Mesenchymal stem cell (in vitro differentiated cells and primary cell): ENCODE measurements at places on chromosomes 2 and 18.

- H3K27ac ChIP-seq = no peak overlapping the region
- H3K4me3 ChIP-seq = no peak overlapping the region
- no peak for DNase-seq
- H3K27me3 ChIP-seq = no peaks in the 10 kb centered on the region
- no peaks in the 10 kb centered on the region for H3K4me1 ChIP-seq
These were observed 71.1 kb downstream of the RFTN2 start for GRCh38 chr2:197604117-197604860.

GRCh38 chr2:152222975-152223637, 47.5 kb upstream of the STAM2 start:
- peak; percentile 80 for DNase-seq
- no peak overlapping the region for H3K4me3 ChIP-seq
- H3K4me1 ChIP-seq = no peaks in the 10 kb centered on the region
- no peak overlapping the region for H3K27ac ChIP-seq
- H3K27me3 ChIP-seq = no peaks in the 10 kb centered on the region

DNA sequence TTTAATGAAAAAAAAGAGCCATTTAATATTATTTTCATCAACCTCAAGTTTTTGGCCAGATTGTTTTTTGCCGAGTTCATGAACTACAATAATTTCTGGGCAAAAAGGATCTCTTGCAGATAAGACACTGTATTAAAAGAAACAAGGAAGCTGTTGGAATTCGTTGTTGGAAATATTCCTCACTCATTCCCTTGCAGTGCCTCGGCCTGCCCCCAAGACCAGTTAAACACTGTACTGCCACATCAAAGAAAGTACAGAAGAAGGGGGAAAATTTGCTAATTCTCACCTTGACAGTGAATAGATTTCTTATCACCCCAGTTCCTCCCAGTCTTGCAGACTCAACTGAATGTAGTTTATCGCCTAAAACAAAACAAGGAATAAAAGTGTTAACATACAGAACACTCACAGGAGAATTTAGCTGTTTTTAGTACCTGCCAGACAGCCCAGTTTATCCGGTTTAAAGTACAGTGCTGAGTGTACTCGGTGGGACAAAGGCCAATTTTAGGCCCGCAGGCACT, 1.2 kb downstream of the IDH1 start:
- no peaks in the 10 kb centered on the region for H3K27me3 ChIP-seq
- H3K36me3 ChIP-seq = peaks cover under 1% of the 10 kb centered on the region
- H3K27ac ChIP-seq = peak overlapping the region; percentile 1

DNA sequence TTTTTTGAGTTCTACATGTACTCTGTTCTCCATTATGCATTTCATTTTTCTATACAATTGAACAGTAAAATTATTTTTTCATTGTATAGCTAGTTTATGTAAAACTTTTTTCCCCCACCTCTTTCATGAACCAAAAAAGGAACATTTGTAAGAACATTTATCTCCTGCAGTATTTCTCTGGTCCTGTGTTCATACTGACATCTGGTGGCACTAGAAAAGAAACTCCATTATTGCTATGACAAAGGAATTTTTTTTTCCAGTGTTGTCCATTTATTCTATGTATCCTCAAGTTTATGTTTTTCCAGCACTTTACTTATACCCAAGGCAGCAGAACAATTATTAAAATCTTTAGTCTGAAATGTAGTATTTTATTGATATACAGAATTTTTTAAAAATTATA, 27.4 kb upstream of the CHAC2 start:
- no peaks in the 10 kb centered on the region for H3K27me3 ChIP-seq
- no peak overlapping the region for H3K27ac ChIP-seq

DNA sequence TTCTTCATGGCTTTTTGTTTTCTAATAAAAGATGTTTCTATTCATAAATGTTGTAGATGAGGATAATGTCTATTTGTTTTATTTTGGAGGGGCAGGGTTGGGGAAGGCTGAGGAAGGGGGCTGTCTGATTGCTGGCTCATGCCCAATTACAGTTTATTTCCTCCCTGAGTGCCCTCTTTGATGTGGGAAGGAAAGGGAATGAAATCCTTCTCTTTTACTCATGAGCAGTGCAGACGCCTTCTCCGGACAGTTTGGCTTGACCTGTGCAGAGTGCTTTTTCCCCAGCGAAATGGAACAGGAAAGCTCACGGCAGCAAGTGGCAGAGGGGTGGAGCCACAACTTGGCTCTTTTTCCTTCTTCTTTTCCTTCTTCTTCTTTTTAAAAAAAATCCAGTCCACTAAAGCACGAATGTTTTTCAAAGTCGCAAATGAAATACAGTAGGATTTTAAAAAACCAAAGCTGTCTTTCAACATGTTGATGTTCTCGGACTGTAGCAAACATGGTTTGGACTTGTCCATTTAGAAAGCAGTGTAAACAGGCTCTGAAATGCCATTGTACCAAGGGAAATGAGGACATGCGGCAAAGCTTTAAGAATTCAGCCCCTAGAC, 34.5 kb downstream of the RAB31 start:
- no peaks in the 10 kb centered on the region for H3K36me3 ChIP-seq
- peak overlapping the region; percentile 52 for H3K27ac ChIP-seq
- no peaks in the 10 kb centered on the region for H3K27me3 ChIP-seq
- no peak overlapping the region for H3K4me3 ChIP-seq
- peak; percentile 87 for DNase-seq

DNA sequence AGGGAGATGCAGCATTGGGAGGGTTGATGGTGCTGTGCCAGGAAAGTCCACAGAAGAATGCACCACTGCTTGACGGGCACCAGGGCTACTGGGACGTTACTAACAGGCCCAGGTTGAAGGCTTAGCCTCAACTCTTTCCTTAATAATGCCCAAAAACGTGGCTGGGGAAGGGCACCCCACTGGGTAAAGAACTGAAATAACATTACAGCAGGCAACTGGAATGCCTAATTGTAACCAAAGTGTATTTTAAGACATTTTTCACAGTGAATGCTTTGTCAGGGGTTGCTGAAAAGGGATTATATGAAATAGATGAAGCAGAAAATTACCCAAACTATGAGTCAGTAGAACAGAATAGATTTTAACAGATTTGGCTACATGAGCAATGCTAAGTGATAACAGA, 191.3 kb downstream of the CMPK2 start:
- no peaks in the 10 kb centered on the region for H3K36me3 ChIP-seq
- no peak for DNase-seq
- no peaks in the 10 kb centered on the region for H3K27me3 ChIP-seq
- no peak overlapping the region for H3K4me3 ChIP-seq
- peak overlapping the region; percentile 14 for H3K27ac ChIP-seq

- peak; percentile 47 for DNase-seq
- no peaks in the 10 kb centered on the region for H3K36me3 ChIP-seq
- no peak overlapping the region for H3K27ac ChIP-seq
- H3K27me3 ChIP-seq = no peaks in the 10 kb centered on the region
- peak overlapping the region; percentile 50 for H3K4me3 ChIP-seq
These were observed 121.5 kb upstream of the PDE1A start for GRCh38 chr2:182548031-182548950.

DNA sequence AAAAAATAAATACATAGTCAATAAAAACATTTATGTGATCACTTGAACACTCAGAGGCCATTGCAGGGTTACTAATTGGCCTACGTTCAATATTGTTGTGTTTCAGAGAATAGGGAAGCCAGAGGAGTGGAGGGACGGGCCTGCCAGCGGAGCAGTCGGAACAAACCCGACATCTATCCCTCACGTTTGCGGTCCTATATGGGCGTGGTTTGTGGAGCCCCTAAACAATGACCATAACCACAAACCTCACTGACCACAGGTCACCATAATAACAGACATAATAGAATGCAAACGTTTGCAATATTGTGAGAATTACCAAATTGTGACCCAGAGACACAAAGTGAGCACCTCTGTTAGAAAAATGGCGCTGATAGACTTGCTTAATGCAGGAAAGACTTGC, 19.5 kb upstream of the ZNF516 start:
- DNase-seq = no peak
- H3K4me1 ChIP-seq = peaks cover 5% of the 10 kb centered on the region
- H3K4me3 ChIP-seq = no peak overlapping the region
- no peaks in the 10 kb centered on the region for H3K36me3 ChIP-seq
- no peak overlapping the region for H3K27ac ChIP-seq
- no peaks in the 10 kb centered on the region for H3K27me3 ChIP-seq

- DNase-seq = no peak
- no peak overlapping the region for H3K4me3 ChIP-seq
- H3K27ac ChIP-seq = no peak overlapping the region
These were observed 22.0 kb downstream of the IRS1 start for GRCh38 chr2:226777611-226778010.

GRCh38 chr2:222656526-222657446, 894 bp upstream of the FARSB start:
- H3K27me3 ChIP-seq = no peaks in the 10 kb centered on the region
- H3K4me1 ChIP-seq = peaks cover 6% of the 10 kb centered on the region
- no peak overlapping the region for H3K27ac ChIP-seq
- DNase-seq = no peak
- peak overlapping the region; percentile 48 for H3K4me3 ChIP-seq
- no peaks in the 10 kb centered on the region for H3K36me3 ChIP-seq

- no peak overlapping the region for H3K4me3 ChIP-seq
- no peaks in the 10 kb centered on the region for H3K27me3 ChIP-seq
- no peak for DNase-seq
These were observed 93.3 kb upstream of the ALKAL2 start for GRCh38 chr2:381181-381580.

DNA sequence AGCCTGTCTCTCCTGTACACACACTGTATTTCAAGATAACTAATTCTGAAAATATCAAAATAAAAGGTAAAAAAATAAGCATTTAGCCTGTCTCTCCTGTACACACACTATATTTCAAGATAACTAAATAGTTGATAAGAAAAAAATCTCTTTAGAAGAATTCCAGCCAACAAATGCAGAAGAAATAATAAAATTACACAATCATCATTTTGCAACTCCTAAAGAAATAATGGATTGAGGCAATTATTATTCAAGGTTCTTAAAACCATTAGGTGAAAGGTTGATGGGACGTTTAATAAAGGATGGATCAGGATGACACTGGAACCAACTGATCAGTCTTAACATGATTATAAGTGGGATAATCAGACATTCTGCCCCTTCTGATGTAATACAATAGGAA, 148.0 kb upstream of the FN1 start:
- H3K36me3 ChIP-seq = no peaks in the 10 kb centered on the region
- H3K4me3 ChIP-seq = no peak overlapping the region
- H3K4me1 ChIP-seq = no peaks in the 10 kb centered on the region
- no peak overlapping the region for H3K27ac ChIP-seq
